ENCODE measurements at places on chromosomes 12 and 14.

GRCh38 chr12:75747572-75748021 is 236.2 kb upstream of the KRR1 start:
- DNase-seq: peak; percentile 69

GRCh38 chr12:63841571-63841970 is 2.9 kb upstream of the SRGAP1 start:
- peak; percentile 40 for DNase-seq

DNA sequence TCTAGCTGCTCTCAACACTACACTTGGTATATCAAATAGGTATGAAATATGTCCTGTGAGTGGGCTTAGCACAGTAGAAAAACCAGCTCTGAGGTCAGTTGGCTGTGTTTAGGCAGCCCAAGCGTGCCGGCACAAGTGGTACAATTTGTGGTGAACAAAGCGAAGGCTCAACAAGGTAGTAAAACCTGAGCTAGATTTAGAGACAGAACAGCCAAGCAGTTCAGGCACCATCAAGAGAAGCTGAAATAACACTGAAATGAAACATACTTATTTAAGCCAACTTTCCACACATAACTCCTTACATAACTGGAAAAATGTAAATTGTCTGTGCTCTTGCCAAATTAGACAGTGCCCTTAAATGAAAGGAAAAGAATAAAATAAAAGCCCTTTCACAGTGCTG is 596.8 kb upstream of the FBXO33 start:
- DNase-seq: no peak

- no peak for DNase-seq
Measured at GRCh38 chr14:96754162-96754844, 42.9 kb upstream of the VRK1 start.

DNA sequence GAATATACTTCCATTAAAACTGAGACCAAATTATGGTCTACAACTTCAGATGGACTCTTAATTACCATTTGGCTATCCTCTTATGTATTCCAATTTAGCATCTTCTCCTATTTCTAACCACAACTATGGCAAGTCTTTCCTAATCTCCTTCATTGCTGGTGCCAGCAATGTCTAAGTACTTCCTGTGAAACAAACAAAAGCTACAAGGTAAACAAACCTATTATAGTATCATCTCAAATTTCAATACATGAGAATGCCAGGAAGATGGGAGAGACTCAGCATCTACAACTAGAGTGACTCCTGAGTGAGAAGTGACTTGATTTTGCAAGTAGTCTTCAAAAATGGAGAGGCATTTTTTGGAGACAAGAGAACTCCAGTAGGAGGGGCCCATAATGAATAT is 202.9 kb upstream of the ATXN7L3B start:
- DNase-seq: peak; percentile 71

DNA sequence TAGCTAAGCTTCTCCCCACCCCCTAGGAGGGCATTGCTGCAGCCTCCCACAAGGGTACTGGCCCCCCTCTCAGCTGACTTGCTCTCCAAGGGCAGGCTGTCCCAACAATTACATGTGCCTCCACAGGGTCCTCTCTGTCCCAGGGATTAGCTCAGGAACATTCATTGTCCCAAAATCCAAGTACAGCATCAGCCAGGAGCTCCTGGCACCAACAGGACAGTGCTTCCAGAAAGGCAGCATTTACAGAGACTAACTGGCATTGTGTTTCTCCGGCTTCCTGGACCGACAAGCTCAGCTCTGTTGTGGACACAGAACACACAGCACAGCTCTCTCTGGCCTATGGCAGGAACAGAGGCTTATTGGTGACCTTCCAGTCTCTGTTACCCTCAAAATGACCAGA is 21.7 kb downstream of the ABCD4 start:
- no peak for DNase-seq

- no peak for DNase-seq
Measured at GRCh38 chr14:30957813-30958370, 67.6 kb upstream of the AP4S1 start.

GRCh38 chr12:116664085-116664484 is 73.8 kb downstream of the SPRING1 start:
- DNase-seq: no peak

DNA sequence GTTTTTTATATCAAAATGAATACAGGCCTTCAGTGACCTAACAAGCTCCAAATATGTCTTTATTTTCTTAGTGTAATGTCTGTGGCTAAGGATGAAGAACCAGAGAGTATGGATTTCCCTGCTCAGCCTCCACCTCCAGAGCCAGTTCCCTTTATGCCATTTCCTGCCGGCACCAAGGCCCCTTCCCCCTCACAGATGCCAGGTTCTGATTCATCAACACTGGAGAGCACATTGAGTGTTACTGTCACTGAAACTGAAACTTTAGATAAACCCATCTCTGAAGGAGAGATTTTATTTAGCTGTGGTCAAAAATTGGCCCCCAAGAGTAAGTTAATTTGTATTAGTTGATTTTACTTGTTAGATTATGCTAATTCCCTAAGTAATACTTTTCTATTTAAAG is 61.0 kb downstream of the KIAA0586 start:
- DNase-seq: peak; percentile 29

DNA sequence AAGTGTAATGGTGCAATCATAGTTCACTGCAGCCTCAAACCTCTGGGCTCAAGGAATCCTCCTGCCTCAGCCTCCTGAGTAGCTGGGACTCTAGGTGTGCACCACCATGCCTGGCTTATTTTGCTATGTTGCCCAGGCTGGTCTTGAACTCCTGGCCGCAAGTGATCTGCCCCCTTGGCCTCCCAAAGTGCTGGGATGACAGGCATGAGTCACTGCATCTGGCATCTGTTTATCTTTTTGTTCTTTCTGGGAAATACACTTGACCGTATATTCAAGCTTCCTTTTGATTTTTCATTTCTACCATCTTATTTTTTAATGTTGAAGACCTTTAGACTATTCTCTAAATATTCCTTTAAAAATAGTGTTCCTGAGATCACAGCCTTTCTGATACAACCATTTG is 82.4 kb upstream of the OSBPL8 start:
- no peak for DNase-seq

GRCh38 chr12:2793561-2793960 is 1.2 kb upstream of the FKBP4 start:
- no peak for DNase-seq

DNA sequence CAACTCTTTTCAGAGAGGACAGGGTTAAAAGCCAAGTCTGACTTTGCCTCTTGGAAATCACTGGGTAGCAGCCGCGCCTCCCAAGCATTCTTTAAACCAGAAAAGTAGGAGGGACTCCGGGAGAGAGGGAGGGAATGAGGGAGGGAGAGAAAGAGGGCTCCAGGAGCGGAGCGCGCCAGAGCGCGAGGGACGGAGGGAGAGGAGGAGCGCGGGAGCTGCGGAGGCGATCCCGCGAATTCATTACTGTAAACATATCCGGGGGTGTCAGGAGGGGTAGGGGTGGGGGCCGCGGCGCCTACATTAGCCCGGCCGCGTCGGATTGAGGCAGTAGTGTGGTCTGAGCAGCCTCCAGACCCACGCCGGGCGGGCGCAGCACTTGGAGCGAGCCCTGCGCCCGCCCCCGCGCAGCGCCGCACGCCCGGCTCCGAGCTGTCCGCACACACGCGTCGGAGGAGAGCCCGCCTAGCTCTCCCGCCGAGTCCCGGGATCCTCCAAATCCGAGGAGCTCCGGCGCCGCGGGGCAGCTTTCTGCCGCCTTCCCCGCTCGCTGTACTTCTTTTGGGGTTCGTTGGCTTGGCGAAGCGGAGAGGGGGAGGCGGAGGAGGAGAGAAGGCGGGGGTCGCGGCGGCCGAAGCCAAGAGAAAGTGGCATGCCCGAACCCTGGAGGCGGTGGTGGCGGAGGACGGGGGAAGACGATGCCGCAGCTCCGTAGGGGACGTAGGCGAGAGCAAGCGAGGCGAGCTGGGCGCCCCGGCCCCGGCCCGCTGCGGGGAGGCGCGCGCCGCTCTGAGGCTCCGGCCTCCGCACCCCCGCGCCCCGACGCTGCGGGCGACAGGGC is 3.3 kb downstream of the FLRT2 start:
- peak; percentile 86 for DNase-seq

GRCh38 chr12:90333939-90334338 is 621.0 kb downstream of the CCER1 start:
- peak; percentile 31 for DNase-seq

GRCh38 chr14:35051796-35052195 is 5.7 kb downstream of the FAM177A1 start:
- no peak for DNase-seq

DNA sequence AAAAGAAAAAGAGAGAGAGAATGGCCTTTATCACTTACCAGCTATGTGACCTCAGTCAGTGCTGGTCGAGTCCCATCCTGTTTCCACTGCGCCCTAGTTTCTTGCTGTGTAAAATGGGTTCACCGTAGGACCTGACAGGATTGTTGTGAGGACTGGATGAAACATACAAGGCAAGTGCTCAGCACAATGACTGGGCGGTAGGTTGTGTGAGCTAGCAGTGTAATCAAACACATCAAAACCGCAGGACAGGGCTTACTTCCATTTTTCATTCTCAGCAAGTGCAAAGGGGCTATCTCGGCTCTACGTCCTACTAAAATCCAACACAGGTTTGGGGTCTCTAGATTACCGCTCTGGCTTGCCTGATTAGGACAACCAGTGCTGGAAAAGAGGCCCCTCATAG is 36.4 kb upstream of the ATXN2 start:
- no peak for DNase-seq

DNA sequence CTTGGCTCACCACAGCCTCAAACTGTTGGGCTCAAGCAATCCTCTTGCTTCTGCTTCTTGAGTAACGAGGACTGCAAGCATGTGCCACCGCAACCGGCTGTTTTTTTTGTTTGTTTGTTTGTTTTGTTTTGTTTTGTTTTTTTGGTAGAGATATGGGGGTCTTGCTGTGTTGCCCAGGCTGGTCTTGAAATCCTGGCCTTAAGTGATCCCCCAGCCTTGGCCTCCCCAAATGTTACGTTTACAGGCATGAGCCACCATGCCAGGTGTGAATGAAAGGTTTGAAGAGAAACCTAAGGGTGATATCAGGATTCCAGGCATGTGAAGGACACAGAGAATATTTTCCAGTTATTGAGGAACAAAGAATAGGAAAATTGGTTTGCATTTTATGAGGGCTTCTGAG is 45.0 kb downstream of the ANO6 start:
- DNase-seq: no peak

DNA sequence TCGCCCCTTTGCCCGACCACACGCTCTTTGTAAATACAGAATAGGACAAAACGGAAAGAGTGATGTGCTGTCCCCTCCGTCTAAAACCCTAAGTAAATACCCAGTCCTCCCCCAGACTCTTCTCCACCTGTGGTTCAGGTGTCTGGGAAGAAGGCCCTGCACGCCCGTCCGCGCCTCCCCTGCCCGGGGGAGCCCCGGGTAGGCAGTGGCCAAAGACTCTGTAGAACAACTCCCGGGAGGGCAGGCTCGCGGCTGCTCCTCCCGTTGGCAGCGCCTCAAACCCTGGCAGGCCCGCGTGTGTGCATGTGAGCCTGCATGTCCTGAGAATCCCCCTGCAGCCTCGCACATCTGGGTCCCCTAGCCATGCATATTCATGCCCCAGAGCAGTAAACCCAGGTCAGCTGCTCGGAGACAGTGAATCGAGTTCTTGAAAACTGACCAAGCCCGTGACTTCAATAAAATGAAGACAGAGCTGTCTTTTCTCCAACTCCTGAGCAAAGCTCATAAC is 165.8 kb downstream of the MON2 start:
- DNase-seq: peak; percentile 60

DNA sequence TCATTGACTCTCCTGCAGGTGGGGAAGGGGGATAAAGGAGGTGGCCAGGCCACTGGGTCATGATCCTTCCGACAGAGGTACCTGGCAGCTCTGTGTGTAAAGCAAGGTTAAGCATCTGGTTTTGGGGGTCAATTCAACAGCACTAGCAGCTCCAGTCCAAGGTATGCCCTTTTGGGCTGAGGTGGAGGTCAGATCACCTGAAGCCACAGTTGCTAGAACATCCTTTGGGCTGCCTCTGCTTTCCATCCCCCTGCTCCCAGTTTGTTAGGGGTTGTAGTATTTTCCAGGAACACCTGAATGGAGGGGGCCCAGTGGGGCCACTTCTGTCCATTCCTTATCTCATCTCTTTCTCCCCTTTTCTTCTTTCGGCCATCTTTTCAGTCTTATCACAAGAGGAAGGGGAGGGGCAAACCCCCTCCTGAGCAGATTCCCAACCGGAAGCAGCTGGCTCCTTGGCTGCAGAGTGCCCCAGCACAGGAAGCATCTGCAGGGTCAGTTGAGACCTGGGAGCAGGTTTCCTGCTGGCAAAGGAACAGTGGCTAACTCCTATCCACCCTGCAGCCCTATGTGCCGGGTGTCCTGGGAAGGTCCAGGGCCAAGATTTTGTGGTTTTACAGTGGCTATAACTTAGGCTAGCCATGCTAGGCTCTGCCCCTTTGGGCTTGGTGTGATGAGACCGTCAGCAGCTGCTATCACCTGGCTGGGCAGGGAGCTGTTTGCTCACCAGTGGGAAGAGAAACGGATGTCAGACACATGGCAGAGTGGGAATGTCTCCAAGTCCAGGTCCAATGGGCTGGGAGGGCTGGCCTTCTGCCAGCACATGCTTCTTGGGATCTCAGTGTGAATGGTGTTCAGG is 40.2 kb downstream of the SH2B3 start:
- peak; percentile 75 for DNase-seq

GRCh38 chr12:62730649-62731048 is 204.3 kb downstream of the PPM1H start:
- no peak for DNase-seq

DNA sequence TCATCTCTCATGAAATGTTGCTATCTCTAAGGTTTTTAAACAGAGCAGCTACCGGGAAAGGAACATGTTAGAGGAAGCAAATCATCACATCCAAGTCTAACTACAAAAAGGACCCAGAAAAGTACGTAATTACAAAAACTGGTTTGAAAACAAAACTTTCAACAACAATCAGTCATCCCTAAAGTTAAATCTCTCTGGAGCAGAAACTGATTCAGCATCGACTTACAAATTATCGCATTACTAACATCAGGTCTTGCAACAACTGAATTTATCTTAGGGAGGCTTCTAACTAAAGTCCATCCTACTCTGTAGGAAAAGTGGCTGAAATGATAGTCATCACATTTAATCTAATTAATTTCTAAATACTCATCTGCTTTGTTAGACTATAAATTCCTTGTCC is 137.0 kb downstream of the MED13L start:
- no peak for DNase-seq

- DNase-seq: no peak
Measured at GRCh38 chr12:116959845-116960514, 49.2 kb downstream of the FBXW8 start.

GRCh38 chr12:106274575-106275121 is 26.8 kb upstream of the CKAP4 start:
- DNase-seq: no peak
